ENCODE measurements at places on chromosomes 12 and 14.
A peak's percentile ranks its signal among the peaks of the same experiment; 100 is the strongest.

DNA sequence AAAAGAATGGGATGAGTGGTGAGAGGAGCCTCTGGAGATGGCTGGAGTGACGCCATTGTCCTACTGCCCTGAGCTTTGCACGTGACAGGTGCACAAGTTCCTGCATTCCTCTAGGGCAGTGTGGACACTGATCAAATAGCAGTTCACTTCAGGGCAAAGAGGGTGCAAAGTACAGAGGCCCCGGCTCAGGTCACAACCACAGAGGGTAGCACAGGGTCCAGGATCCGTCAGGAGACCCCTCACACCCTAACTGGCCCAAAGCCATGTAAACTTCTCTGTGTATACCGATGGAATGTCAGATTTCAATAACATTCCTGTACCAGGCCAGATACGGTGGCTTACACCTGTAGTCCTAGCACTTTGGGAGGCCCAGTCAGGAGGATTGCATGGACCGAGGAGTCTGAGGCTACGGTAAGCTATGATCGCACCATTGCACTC lies 10.4 kb upstream of the FBLN5 start:
- DNase-seq, result no peak

GRCh38 chr14:40229676-40230075 lies 797.4 kb upstream of the FBXO33 start:
- no peak for DNase-seq

- no peak for DNase-seq
These were observed 158.1 kb upstream of the FOXG1 start for GRCh38 chr14:28608443-28608842.

DNA sequence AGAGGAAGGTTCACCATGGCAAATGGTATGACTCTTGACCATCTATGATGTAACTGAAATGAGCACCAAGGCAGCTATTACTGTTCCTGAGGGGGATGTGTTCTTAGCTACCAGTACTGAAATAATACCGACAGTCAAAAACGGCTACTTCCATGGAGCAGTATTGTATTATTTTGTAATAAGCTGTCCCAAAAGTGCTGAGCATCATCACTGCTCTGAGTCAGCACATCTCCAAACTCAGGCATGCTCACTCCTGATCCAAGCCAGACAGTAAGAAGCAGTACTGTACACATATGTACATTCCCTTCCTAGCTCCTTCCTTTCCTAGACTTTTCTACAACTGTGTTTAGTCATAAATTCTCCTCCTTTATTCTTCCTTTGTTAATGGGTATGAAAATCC lies 8.6 kb downstream of the VTI1B start:
- no peak for DNase-seq

DNA sequence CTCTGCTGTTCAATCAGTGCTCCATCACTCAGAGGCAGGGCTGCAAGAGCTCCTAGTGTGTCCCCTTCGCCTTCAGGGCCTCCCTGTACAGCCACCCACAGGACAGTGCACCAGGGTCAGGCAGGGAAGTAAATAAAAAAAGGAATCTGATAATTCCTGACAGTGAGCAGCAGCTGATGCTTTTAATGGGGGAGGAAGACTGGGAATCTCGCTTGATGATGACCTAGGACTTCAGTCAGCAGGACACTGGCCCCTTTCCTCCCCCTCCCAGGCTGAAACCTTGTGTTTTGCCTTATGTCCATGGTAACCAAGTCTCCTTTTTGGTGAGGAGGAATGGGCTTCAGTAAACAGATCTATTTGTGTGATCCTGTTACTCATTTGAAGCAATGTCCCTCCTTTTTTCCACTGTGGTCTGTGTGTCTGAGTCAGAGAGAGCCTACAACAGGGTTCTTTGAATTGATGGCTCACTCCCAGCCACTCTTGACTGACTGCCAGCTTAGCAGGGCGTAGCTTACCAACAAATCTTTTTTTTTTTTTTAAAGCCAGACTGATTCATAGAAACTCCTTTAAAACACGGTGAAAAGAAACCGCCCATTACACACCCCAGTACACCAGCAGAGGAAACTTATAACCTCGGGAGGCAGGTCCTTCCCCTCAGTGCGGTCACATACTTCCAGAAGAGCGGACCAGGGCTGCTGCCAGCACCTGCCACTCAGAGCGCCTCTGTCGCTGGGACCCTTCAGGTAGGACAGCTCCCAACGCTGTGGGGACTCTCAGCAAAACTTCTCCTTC lies at the start of gene EMP1:
Gene EMP1 (plus strand): TSS at position 597 of the 792 bp plus-strand sequence. CDS start 14,785 bp downstream, outside the sequence.
- peak; percentile 4 for DNase-seq

Data from DND-41 (cell line).